ENCODE measurements at places on chromosomes 5 and 9.

GRCh38 chr9:22992780-22993179 is 546.2 kb downstream of the DMRTA1 start:
- no peak for DNase-seq

- DNase-seq = peak; percentile 30
Measured at GRCh38 chr5:174625591-174626350, 98.6 kb upstream of the MSX2 start.

DNA sequence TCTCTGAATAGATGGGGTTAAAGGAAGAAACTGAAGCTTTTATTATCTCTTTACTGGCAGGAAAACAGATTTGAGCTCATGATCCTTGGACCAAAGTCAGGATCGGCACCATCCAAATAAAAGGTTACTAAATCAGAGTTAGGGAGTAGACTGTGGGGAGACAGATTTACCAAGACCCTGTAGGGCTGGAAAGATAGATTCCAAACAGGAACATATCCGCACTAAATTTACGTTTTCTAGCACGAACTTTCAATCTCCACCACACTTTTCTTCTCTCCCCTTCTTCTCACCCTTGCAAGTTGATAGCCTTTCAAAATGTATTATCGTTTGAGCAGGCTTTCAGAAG is 120.0 kb upstream of the HMHB1 start:
- no peak for DNase-seq

DNA sequence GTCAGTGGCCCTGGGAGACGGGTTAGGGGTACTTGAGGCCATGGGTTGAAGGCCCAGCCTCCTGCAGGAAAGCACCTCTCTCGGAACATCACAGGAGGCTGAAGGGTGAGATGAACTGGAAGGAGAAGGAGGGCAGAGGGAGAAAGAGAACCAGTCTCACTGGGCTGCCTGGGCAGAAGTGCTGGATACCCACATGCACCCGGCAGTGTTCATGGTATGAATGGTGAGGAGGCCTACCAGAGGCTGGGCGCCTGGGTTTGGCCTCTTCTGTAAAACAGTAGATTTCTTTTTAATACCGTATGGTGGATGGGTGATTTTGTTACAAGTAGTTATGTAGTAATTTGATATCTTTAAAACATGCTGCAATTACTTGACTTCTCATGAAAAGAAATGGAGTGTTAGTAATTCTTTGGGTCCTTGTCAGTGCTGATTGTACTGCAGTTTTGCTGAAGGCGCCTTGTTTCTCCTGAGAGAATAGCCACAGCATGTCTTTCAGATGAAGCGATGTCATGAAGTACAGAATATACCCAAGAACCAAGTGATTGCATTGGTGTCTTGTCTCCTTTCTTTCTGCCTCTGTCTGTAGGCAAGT is 258.6 kb downstream of the FANCC start:
- peak; percentile 66 for DNase-seq

- DNase-seq = no peak
Measured at GRCh38 chr9:90053027-90053426, 448.2 kb downstream of the GADD45G start.

DNA sequence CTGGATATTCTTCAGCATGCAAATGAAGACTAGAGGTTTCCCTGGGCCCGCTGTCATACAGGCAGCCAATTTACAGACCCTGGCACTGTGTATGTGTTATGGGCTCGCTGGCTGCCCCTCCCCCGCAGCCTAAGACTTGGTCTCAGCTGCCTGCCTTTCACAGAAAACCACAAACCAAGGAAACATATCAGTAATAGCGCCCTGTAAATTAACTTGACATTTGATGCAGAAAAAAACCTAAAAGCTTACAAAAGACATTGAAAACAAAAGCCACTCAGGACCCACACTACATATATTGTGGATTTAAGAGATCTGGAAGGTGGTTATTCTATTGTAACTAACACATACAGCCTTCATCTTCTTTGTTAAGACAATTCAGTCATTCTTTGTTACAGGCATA is 287.0 kb upstream of the TMEM161B start:
- DNase-seq = no peak

GRCh38 chr9:98917746-98918487 is 25.8 kb upstream of the COL15A1 start:
- DNase-seq = no peak

GRCh38 chr9:21965401-21965951 is 28.7 kb downstream of the CDKN2A start:
- peak; percentile 82 for DNase-seq

DNA sequence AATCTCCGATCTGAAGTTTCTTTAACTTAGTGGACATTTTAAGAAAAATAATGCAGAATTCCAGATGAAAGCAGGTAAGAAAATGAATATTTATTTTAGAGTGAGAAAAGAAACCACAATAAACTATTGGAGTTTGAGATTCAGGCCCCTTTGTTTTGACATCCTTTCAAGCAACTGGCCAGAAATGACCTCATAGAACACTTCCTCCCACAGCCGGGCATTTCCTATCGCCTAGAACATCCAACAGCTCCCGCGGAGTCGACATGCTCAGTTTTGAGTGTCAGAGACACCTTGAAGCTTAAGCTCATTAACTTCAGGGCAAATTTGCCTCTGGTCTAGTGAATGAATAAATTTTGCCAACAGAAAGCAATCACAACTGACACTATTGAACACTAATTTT is 369.2 kb downstream of the TLE4 start:
- DNase-seq = no peak

DNA sequence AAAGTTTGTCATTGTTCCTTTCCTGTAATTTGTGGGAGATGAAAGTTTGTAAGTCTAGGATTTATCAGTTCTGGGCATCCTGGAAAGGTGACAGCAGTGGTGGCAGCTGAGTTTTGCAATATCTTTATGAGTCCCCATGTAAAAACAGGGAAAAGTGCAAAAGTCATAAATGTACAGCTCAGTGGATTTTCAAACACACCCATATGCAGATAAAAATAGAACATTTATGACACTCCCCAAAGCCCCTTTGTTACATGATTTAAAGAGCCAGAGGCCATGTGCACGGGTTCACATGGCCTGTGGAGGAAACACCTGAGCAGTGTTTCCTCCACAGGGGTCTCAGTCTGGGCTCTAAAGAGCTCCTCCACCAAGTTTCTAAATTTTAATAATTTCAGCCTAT is 6.3 kb downstream of the TMEM38B start:
- no peak for DNase-seq

DNA sequence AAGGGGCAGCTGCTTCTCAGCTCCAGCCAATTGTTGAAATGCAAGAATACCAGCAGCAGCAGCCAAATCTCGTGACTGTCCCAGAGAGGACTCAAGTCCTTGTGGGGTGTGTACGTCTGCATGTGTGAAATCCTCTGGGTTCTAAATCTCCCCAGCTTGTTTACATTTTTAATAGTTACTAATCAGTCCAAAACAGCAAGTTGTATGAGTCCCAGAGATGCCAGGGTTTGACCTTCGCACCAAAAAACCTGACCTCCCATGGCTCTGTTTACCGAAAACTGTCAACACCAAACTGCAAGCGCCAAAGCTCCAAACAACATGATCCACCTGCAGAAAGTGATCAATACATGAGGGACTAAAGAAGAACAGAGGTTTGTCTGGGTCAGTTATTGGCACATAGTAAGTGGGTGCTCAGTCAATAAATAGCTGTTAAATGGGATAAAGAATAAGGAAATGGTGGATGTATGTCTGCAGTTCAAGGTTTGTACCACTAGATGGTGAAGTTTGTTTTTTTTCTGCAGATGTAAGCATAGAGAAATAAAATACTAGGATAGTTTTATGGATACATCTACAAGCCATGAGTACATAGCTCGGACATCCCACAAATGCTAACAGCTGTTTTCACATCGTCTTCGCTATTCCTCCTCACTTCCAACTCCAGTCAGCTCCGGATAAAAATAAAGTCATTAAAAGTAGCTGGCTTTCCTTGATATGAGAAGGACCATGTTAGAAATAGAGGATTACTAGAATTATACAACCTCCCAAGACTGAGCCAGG is 85.3 kb upstream of the ADRB2 start:
- DNase-seq = peak; percentile 82

Data from adipocyte (in vitro differentiated cells).